ENCODE measurements at places on chromosomes 6 and 20.

- no peak for DNase-seq
Observed at GRCh38 chr6:166419717-166420116, 37.0 kb upstream of the MPC1 start.

DNA sequence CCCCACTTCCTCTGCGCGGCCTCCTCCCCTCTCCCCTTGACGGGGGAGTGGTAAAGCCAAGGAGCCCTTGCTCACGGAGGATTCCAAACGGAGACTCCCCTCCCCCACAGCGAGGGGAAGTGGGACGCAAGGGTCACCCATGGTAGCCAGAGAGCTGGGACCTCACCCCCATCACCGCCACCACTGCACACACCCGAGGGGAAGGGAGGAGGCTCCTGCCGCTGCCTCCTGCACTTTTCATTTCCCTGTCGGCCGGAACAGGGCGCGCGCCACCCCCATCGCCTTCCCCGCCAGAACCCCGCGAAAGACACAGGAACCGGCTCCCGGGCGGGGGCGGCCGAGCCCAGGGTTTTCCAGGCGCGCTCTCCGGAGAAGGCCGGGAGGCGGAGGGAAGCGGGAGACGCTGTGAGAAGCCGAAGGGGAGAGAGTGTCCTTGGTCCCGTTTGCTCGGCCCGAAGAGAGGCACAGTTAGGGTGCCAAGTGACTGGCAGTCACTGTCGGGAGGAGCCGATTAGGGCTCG, 789 bp downstream of the CCND3 start:
- DNase-seq = no peak

DNA sequence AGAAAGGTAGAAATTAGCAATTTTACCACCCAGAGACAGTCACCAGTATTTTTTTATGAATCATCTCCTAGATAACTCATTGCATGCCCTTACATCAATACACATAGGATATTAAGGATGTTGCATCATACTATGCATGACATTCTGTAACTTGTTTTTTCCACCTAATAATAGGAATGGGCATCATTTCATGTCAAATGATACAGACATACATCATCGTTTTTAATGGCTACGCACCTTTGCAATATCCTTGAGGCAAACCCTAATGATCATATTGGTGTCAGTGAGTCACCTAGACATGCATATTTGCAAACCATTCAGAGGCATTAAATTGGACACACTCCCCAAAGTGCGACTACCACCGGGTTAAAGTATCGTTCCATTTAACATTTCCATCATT, 309.7 kb upstream of the AGPAT4 start:
- no peak for DNase-seq

GRCh38 chr6:144413418-144413817, 128.3 kb downstream of the UTRN start:
- no peak for DNase-seq

GRCh38 chr20:24640686-24641085, 171.3 kb downstream of the SYNDIG1 start:
- no peak for DNase-seq
